ENCODE measurements at places on chromosomes 11 and 22. TPM values are rescaled to one million over a fixed set of nuclear protein-coding genes. Genes with fewer than 3 reads are reported as not detected.

SLC22A6 gene
- not detected for total RNA-seq

- DNase-seq: no peak
- H3K36me3 ChIP-seq: no peaks in the 10 kb centered on the region
- peaks cover 18% of the 10 kb centered on the region for H3K4me1 ChIP-seq
- H3K27me3 ChIP-seq: no peaks in the 10 kb centered on the region
- no peak overlapping the region for H3K27ac ChIP-seq
- no peak overlapping the region for H3K4me3 ChIP-seq
These were observed 26.1 kb downstream of the MRTFA start for GRCh38 chr22:40610329-40610850.

DNA sequence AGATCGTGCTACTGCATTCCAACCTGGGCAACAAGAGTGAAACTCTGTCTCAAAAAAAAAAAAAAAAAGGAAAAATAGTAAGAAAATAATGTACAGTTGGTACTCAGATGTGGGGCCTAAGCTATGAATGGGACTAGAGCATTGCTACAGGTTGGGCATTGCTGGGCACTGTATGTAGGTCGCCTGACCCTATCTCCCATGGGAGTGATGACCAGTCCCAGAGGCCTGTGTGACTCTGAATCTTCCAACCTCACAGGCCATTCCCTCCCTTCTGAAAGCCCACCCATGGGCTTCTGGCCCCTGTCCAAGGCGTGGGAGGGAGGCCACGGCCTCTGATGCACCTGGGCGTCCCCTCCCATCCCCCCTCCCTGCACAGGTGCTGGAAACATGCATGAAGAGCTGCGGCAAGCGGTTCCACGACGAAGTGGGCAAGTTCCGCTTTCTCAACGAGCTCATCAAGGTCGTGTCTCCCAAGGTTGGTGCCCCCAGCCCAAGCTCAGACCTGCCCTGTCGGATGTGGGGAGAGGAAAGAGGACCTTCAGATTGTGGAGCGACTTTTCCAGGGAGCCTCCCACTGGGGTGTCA lies 9.5 kb downstream of the GGA1 start:
- no peak overlapping the region for H3K4me3 ChIP-seq
- H3K27me3 ChIP-seq: peaks cover 5% of the 10 kb centered on the region
- DNase-seq: no peak

C1QTNF6 gene
- 32.7 TPM for total RNA-seq

Data from endothelial cell (in vitro differentiated cells).